ENCODE measurements at places on chromosomes 6 and 20. TPM values are rescaled to one million over a fixed set of nuclear protein-coding genes. Genes with fewer than 3 reads are reported as not detected.

Gene ANKRD6
- total RNA-seq, result 2.3 TPM

Gene MAS1
- not detected for total RNA-seq

Gene GSTA5
- not detected for total RNA-seq

Gene ASIP
- not detected for total RNA-seq

Gene PPP1R14C
- total RNA-seq, result 1.7 TPM

Gene DCDC2
- total RNA-seq, result 2.7 TPM

Gene PPP1R11
- total RNA-seq, result 41.1 TPM

Gene HLA-DQB2
- total RNA-seq, result not detected

Gene PRPH2
- total RNA-seq, result not detected

Gene ARHGAP18
- 4.4 TPM for total RNA-seq

Gene CEP250
- 30.2 TPM for total RNA-seq

Gene VSX1
- total RNA-seq, result 0.79 TPM

Gene GTSF1L
- not detected for total RNA-seq

Gene PRELID3B
- 59.0 TPM for total RNA-seq

Gene LY86
- not detected for total RNA-seq

Gene RIPOR3
- not detected for total RNA-seq

Gene PAK5
- not detected for total RNA-seq

Gene TSHZ2
- not detected for total RNA-seq

Gene PTK7
- total RNA-seq, result 5.8 TPM

Gene CST2
- 0.27 TPM for total RNA-seq

Gene RFX6
- not detected for total RNA-seq

Gene OPRM1
- not detected for total RNA-seq

Gene SLC22A7
- not detected for total RNA-seq

Gene ARMC2
- total RNA-seq, result 2.8 TPM

Gene OXT
- total RNA-seq, result not detected

Gene TRIM15
- not detected for total RNA-seq

Gene TFB1M
- total RNA-seq, result 8.0 TPM

Data from A549 treated with Mapracorat at 1 μM for 4 hours (cell line).